NCI-H774 (cell line): ENCODE measurements at places on chromosomes 4 and X.

- no peak for DNase-seq
Observed at GRCh38 chr4:48369248-48369647, 27.9 kb downstream of the SLAIN2 start.

DNA sequence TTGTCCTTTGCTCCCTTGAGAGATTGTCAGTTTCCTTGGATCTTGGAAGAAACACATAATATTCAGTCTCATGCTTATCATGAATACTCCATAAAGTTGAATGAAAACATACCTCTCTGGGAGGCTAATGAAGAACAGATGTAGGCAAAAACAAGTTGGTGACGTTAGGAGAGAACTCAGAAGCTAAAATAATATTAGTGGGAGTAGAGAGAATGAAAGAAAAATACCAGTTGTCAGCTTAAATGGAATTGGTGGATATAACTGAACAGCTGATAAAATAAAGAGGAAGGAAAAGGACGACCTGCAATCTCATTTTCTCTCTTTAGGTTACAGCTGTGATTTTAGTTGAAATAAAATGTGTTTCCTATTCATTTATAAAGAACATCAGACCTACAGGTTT is 124.8 kb downstream of the SNCA start:
- DNase-seq = no peak

GRCh38 chr4:107319386-107319785 is 283.3 kb upstream of the DKK2 start:
- no peak for DNase-seq

DNA sequence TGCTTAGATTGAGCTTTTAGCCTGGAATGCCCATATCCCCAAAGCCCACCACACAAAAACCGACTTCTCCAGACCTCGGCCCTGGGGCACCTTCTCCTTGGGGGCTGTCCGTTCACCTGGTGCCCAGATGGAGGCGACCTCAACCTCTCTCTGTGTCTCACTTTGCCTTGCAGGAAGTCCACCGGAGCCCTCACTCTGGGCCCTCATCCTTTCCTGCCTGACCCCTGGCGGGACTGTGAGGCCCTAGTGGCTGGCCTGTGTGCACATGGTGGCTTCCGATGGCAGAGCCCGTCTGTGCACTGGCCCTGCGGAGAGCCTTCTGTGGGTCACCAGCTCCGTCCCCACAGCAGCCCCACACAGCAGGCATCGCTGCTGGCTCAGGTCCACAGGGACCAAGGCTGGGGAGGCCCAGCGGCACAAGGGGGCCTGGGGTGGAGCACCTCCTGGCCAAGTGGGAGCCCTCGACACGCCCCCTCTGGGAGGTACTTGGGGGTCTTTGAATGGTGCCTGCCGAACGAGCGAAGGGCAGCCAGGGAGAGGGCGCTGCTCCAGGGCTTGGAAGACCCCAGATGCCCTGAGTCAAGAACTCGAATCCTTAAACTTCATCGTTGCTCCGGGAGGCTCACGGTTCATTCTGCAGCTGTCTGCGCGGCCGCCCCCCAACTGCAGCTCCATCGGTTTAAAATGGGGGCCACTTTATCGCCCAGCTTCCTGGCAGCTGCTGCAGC is 97.2 kb upstream of the ADRA2C start:
- no peak for DNase-seq

DNA sequence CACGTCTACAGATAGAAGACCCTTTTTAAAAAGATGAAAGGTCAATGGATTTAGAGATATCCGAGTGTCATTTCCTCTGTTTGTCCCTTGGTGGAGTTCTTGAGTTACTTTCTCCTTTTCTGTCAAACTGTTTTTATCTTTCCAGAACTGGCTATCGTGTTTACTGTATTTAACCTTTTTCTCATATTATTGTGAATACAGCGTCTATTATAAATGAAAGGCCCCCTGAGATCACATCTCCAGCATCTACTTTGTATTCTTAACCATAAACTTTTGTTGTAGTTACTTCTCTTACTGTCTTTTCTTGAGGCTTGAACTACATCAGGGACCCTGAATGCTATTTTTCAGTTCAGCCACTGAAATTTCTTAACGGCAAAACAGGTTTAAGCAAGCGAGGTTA is 4.0 kb upstream of the PCDH7 start:
- DNase-seq = no peak

- no peak for DNase-seq
Observed at GRCh38 chrX:40130207-40130606, 32.4 kb upstream of the BCOR start.

- no peak for DNase-seq
Observed at GRCh38 chr4:6076391-6076790, 58.2 kb upstream of the C4orf50 start.

DNA sequence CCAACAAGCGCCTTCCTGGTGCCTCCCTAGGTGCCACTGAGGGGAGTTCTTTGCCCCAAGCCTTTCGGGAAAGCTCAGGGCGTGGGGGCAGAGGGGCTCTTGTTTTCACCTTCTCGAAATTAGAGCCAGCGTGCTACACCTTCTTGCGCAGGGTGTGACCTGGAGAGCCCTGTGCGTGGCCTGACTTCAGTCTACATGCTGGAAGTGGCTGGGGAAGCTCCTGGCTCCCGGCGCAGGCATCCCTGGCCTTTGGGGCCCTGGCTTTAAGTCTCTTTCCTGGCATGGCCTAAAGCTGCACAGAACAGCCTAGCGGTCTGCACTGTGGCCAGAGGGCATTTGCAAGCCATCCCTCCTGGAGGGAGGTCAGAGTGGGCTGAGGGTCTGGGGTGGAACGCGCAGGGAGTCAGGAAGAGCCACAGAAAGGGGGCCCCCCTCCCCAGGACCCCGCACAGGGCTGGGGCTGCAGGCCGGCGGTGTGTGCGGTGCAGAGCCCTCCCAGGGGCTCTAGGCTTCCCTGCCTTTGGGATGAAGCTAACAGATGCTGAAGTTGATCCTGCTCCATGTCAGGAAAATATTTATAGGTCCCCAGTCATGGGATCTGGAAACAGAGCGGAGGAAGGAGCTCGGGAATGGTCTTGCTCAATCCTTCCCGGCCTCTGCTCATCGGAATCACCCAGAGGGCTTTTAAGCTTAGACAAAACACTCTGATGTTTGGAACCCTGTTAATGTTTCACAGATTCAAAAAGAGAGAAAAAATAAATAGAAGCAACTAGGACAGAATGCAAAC is 781 bp upstream of the SPON2 start:
- DNase-seq = no peak

DNA sequence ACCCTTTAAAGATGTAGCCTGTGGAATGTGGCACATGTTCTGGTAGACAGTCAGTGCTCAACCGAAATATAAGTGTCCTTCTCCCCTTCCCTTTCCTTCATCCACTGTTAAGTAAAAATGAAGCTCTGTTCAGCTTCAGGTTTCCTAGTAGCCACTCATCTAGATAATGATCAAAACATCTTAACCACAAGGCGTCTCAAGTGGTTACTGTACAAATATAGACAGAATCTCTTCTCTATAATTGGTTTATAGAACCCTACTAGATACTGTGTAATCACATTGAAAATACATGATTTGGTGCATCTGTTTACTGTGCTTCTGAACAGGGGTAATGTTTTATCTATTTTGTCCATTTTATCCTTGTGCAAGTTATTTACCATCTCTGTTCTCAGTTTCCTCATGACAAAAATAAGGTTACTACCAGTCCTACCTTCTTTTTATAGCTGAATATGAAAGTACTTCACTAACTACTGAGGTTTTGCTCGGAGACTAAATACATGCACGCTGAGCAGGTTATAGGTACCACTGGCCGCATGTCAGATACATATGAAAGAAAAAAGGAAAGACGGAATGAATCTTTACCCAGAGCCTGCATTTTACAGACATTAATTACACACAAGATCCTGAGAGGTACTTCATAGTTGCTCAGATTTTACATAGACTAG is 20.3 kb upstream of the SLC25A4 start:
- no peak for DNase-seq

DNA sequence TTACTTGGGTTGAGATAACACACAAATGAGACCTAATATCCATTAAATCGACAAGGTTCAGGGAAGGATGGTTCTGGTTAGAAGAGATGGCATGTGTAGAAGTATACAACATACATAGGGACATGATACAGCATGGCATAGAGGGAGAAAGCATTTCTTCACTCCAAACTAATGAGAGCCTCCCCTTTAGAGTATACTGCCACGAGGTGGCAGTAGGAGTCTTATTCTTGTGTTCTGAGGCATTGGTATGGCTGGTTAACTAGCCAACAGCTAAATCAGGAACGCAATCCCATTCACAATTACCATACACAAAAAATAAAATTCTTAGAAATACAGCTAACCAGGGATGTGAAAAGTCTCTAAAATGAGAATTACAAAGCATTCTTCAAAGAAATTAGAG is 29.1 kb upstream of the TRO start:
- DNase-seq = peak; percentile 35
